H1 (cell line): ENCODE measurements at places on chromosomes 2 and 18. TPM values are rescaled to one million over a fixed set of nuclear protein-coding genes. Genes with fewer than 3 reads are reported as not detected.

ALK gene
- polyA plus RNA-seq: 0.02 and 0.08 TPM in 2 replicates

FRZB gene
- 4.4 and 5.0 TPM in 2 replicates for polyA plus RNA-seq

UGT1A8 gene
- 0.03 TPM in 1 of 2 replicates, not detected in the other for polyA plus RNA-seq

FSHR gene
- polyA plus RNA-seq: 0.06 TPM in 1 of 2 replicates, not detected in the other

AQP12B gene
- polyA plus RNA-seq: not detected in 2 replicates

RFTN2 gene
- 0.42 and 2.3 TPM in 2 replicates for polyA plus RNA-seq

CRACDL gene
- 0.25 and 0.38 TPM in 2 replicates for polyA plus RNA-seq
